ENCODE measurements at places on chromosomes 4 and X.

- no peak for DNase-seq
Observed at GRCh38 chr4:152132776-152133175, 372.0 kb upstream of the GATB start.

DNA sequence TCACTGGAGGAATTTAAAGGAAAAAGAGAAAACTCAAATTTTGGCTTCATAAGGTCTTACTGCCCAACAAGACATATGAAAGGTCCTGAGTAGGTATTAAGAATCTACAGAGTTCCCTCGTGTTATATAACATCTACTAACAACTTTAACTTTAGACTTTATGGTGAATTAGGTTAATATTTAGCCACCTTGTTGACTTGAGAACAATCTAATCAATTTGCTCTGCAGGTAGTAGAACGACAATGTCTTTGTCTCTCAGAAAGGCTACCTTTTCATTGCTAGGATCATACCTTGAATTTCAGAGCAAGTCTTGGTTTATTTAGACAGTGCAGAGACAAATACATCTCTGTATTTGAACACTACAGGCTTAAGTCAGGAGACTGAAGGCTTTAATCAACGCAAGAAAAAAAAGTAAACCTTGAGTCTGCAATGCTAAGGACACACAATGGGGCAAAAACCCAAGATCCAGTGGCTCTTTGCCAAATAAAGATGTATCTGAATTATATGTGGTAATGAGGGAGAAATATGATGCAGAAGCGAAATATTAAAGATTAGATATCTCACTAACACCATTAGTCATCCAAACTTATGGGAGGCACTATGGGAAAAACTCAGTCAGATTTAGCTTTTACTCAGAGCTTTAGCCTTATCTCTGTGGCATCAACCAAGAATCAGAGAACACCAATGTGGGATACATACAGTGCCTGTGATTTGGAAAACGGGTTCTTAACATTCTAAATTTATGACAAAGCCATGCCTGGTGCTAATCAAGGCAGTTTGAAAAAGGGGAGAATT lies 93.6 kb upstream of the FTHL17 start:
- DNase-seq = no peak

- no peak for DNase-seq
Observed at GRCh38 chrX:72396117-72396516, 90.4 kb upstream of the CITED1 start.

DNA sequence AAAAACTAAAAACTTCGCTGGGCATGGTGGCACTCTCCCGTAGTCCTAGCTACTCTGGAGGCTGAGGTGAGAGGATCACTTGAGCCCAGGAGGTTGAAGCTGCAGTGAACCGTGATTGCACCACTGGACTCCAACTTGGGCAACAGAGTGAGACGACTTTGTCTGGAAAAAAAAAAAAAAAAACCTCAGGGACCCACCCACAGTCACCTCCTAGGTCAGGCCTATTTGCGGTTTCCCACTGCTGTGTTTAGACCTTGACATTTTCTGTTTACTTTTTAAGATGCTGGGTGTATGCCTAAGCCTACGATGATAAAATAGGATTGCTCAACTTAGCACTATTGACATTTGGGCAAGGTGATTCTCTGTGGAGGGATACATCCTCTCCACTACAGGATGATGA lies 197.4 kb upstream of the TBL1X start:
- no peak for DNase-seq

DNA sequence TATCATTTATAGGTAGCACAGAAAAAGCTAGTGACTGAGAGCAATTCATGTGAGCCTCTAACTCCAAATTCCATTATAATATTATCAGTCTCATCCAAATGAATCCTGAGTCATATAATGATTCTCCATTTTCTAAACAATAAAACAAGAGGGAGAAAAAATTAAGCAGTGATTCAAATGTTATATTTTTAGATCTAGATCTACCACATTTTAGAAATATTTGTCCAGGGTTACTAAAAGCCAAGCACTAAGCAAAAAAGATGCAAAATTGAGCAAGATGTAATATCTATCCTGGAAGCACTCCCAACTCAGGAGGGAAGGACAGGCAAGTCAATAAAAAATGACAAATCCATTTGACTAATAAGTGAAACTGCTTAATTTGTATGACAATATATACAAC lies 172.8 kb downstream of the FBXW7 start:
- no peak for DNase-seq

DNA sequence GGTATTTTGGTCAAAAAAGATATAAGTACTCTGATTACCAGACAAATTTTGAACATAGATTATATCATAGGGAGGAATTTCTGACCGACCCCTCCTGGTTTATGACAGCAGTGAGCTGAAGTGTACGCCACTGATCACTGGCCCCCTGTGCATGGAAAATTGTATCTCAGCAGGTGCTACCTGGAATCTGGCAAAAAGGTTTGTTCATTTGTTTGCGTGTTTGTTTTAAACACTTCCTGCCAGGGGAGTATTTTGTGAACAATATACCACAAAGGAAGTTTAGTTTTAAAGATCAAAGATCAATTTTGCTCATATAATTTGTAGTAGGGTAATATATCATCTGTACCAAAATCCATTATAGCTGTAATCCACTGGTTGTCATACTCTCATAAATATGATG lies 219.7 kb upstream of the TENM3 start:
- no peak for DNase-seq

DNA sequence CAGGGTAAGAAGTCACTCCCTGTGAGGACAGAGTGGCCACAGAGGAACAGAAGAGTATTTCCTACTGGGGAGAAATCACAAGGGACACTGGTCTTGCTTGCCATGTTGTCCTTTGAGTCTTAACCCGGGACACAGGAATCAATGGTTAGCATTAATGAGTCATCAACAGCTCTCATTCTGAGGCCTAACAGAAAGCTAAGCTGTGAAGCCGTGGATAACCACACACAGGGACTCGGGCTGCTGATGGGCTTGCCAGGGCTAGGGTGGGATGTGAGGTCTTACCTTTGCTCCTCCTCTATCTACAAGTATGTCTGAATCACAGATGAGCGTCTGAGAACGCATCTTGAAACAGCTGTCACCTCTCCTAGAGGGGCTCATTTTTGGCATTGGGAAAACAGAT lies 22.2 kb downstream of the HELT start:
- no peak for DNase-seq

- no peak for DNase-seq
Observed at GRCh38 chr4:166655231-166655630, 579.1 kb downstream of the SPOCK3 start.

- DNase-seq = no peak
Observed at GRCh38 chr4:89813197-89813596, 23.8 kb downstream of the SNCA start.

DNA sequence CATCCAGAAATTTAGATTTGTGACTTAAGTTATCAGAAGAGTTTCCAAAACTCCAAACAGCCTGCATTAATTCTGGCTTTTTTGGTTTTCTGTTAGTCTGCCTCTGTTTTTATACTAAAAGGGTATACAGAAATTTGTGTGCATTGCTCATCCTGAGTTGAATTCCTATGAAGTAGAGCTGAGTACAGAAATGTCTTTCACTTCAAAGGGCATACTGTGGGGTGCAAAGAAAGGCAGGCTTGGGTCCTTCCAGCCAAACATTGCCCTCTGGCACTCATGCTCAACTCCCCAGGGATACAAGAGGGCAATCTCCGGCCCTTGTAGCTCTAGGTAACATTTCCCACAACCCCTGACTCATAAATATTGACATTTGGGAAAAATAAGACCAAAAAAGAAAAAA lies 27.6 kb upstream of the TMEM184C start:
- DNase-seq = no peak
